ENCODE measurements at places on chromosomes 2 and 18.

GRCh38 chr2:81481994-81482368 is 1177.4 kb upstream of the LRRTM1 start:
- DNase-seq: no peak

DNA sequence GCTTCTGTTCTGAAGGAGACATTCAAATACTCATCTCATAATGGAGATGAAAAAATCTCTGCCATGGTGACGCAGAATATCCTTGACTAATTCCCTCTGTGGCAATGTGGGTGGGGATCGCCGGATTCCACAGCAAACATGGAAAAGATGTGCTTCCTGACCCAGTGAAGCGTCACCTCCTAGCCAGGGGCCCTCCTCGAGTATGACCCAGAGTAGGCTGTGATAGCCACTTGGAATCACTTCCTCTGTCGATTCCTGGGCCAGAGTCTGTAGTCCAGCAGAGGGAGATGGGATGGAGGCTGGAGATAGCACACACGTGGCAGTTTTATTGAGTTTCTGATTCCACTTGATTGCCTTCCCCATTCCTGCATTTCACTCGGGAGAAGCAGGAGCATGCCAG is 36.8 kb downstream of the DRC1 start:
- no peak for DNase-seq

- DNase-seq: peak; percentile 30
Measured at GRCh38 chr2:63040586-63040985, 10.0 kb upstream of the OTX1 start.

- no peak for DNase-seq
Measured at GRCh38 chr2:111523009-111523408, 361.0 kb downstream of the ANAPC1 start.

DNA sequence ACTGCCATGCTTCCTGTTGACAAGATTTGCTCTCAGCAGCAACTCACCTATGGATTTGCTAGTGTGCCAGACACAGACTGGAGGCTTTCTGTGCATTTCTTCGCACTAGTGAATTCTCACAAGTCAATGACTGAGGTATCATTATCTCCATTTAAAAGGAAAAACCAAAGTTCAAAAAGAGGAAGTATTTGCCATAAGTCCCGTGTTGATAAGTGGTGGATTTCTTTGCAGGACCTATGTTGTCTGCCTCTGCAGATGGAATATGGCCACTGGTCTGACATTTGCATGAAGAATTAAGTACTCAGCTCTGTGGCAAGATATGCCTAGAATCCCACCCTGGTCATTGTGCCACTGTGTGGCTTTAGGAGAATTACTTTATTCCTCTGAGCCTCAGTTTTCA is 299.6 kb downstream of the PAX3 start:
- no peak for DNase-seq

GRCh38 chr2:860259-860855 is 90.3 kb upstream of the SNTG2 start:
- DNase-seq: no peak

- DNase-seq: no peak
Measured at GRCh38 chr2:213004197-213004821, 147.1 kb downstream of the IKZF2 start.

DNA sequence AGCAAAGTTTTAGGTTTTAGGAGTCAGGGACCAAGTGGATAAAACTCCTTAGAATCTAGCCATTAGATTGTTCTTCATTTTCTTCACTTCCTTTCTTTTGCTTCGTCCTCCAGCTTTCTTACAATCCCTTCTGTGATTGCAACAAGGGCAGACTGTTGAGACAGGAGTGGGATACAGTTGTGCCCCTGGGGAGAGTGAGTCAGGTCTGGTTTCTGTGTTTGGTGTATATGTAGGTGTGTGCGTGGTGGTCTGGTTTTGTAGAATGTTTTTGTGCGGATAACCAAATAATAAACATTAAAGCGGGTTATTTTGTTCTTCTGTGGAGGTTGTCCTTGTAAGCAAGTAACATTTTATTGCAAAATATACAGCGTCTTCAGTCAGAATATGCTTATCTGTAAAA is 7.3 kb downstream of the INSIG2 start:
- no peak for DNase-seq

- DNase-seq: no peak
Measured at GRCh38 chr2:178827739-178828485, 20.7 kb upstream of the TTN start.

- DNase-seq: no peak
Measured at GRCh38 chr2:102591491-102592045, 27.8 kb upstream of the SLC9A2 start.

GRCh38 chr2:170485254-170486026 is 229.7 kb upstream of the SP5 start:
- no peak for DNase-seq

DNA sequence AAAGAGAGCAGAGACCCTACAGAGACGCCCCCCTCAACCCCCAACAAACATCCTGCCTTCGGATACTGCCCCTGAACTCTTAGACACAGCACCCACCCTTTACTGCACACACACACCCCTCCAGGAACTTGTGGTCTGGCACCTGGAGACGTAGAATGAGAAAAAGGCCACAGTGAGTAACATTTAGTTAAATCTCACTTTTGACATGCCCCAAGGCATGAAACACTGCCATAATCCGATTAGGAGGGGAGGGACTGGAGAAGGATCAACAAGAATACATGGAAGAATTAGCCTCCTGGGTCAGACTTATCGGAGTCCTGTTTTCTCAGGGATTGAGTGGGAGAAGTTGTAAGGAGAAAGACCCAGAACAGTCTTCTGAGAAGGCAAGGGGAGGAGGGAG is 4.1 kb downstream of the CDK5R2 start:
- DNase-seq: no peak

GRCh38 chr2:185142677-185143076 is 544.3 kb downstream of the ZNF804A start:
- DNase-seq: no peak

DNA sequence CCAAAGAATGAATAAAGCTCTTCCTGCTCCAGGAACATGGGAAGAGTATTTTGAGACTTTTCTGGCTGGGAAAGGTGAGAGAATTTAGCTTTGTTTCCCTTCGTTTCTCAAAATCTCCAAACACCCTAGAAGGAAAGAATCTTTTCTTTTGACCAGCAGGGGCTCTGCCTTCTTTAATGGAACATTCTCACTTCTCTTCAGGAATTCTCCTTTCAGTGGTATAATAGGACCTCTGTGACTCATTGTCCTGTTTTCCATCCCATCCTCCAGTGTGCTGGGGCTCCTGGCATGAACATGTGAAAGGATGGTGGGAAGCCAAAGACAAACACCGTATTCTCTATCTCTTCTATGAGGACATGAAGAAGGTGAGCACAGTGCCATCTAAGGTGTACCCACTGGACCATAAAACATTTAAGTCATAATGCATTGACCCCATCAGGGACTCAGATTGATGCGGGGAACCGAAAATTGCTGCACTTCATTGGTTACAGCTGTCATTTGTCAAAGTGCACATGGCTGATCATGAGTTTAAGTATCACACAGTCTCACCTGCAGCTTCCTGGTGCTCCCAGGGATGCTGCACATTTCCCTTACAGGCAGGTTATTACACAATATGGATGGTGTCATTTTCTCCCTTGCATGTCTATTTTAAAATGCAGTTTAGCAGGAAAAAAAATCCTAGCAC is 5.5 kb downstream of the SULT1C4 start:
- no peak for DNase-seq

- peak; percentile 8 for DNase-seq
Measured at GRCh38 chr18:38940863-38941531, 1375.4 kb upstream of the CELF4 start.

GRCh38 chr2:130728007-130728454 is 839 bp upstream of the GPR148 start:
- DNase-seq: no peak

DNA sequence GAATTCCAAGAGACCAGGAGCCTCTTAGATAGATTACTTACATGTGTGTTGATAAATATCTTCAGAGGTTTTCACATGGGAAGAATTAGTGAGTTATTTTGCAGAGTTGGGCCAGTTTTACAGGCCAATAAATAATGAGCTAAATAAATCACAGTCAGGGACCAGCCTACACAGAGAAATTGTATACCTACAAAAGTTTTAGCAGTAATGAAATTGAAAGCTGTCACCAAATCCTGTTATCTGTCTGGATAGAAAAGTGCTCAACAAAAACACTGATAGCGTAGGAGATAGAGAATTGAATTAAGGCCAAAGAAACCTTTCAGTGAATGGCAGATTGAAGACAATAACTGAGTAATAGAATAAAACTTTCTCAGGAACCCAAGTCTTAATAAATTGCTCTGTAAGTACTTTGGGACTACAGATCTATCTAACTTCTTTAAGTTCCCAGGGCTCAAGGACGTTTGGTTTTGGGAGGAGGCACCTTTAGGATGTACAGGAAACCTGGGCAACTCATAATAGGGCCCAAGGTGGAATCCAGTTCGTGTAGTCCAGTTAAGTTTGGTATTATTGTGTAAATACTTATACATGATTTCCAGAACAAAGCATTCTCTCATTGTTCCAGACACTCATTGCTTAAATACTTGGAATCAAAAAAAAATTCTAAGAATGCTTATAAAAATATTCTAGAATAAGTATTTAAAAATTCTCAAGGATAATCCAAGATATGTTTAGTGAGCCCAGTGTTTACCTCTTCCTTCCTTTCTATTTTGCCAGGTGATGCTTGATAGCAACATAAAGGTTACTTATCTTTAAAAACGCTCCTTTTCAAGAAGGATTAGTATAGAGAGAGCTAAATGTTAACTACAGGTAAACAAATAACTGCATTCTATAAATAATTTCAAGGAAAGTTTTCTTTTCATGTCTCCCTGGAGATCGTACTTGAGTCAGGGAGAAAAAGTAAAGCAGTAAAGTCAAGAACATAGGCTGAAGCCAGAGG is 134.5 kb downstream of the NCKAP5 start:
- DNase-seq: no peak

GRCh38 chr2:121689356-121689755 is 40.1 kb upstream of the CLASP1 start:
- DNase-seq: peak; percentile 27

DNA sequence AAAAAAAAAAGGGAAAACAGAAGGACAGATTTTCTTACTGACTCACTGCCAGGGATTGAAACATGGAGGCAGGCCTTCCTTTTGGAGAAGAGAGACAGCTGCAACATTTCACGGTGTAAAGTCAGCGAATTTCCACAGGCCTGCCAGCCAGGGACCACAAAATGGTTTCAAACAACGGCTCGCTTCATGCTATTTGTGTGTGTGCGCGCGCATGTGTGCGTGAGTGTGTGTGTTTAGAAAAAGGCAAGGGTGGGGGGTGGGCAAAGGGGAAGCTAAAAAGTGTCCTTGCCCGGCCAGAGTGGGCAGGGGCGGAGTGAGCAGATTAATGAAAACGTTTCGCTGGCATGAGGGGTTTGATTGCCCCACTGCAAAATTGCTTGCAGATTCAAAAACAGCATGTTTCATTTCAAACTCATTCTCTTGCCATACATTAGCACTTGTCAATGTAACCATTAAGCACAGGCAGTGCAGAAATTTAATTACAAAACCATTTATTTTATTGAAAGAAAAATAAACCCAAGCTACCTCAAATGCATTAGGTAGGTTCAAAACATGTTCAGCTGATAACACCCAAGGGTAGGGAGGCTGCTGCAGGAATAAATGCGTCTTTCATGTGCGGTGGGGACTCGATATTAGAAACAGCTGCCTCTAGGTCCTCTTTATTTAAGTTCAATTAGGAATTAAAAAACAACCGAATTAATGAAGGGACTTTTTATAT is 182.1 kb upstream of the SIX2 start:
- no peak for DNase-seq

GRCh38 chr2:192208848-192209247 is 14.1 kb upstream of the TMEFF2 start:
- DNase-seq: no peak

DNA sequence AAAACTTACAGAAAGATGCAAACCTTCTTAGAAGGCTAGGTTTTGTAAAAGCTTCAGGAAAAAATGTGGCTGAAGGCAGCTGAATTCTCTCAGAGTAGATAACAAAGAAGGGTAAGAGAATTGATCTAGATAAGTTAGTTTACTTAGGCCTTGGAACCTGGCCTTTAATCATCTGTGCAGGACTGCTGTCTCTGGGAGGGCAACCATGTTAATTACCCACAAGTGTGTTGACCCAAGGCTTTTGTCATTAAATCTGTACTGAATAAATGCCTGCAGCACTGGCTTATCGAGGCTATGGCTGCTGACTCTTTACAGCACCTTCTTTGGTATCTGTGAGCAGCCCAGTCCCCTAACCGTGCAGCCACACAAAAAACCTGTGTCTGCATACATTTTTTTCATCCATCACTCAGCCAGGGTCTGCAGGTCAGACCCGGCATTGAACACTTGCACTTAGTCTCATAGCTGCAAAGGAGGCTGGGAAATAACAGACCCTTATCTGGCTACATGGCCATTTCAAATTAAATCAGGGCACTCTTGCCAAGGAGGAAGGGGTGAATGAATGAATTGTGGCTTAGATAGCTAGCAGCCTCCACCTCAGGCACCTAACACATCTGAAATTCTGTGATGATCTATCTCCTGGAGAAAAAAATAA is 120.2 kb upstream of the MSH2 start:
- DNase-seq: no peak

- no peak for DNase-seq
Measured at GRCh38 chr18:50734342-50734741, 85.5 kb downstream of the MRO start.

GRCh38 chr2:106982350-106982749 is 96.4 kb upstream of the ST6GAL2 start:
- no peak for DNase-seq

DNA sequence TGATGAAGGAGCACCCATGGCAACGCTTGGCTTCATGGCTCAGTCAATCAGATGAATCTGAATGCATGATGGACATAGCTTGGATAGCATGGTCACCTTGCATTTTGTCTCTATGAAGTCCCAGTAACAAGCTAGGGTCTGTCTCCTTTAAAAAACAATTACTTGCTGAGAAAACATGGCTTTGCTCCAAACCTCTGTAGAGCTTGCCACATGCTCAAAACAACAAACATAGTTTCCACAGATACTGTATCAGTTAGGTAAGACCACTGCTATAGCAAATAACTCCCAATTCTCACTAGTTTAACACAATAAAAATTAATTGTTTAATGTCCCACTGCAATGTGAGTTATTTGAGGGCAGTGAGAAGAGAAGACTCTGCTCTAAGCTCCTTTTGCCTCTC is 401.0 kb downstream of the IRS1 start:
- no peak for DNase-seq

GRCh38 chr2:238817382-238817781 is 30.5 kb upstream of the TWIST2 start:
- no peak for DNase-seq

DNA sequence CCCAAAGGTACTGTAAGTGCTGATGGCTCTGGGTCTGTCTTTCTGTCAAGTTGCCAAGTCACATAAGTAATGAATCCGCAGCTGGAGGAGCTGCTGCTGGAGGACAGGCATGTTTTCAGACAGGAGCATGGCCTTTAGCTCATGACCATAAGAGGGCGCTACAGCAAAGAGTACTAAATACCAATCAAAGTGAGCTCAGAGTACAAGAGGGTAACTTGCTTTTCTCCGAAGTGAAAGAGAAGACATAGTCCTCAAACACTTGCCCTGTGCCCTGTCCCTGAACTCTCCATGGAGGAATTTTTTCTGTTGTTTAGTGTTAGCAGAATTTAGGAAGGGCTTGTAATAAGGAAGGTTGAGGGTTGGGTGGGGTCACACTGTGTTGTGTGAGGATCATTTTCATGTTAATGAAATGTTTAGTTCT is 58.0 kb upstream of the EML6 start:
- peak; percentile 74 for DNase-seq
